ENCODE measurements at places on chromosomes 12 and 14.
A peak's percentile ranks its signal among the peaks of the same experiment; 100 is the strongest.

DNA sequence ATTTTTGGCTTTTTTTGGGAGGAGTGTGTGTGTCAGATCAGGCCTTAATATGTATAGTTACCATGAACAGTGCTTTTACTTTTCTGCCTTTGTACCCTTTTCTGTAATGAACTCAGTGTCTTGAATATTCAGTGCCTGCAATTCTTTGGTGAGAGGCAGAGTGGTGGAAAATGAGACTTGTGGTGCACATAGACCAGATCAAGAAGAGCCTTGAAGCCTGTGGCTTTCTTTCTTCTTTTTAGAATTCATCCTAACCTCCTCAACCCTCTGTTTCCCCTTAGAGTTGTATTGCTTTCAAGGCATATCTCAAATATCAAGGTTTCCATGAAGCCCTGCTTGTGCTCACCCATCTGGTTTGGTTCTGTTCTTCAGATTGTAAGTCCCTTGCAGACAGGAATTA lies 2.6 kb downstream of the YLPM1 start:
- DNase-seq = no peak

GRCh38 chr12:91144053-91144452 lies 32.8 kb upstream of the LUM start:
- no peak for DNase-seq

DNA sequence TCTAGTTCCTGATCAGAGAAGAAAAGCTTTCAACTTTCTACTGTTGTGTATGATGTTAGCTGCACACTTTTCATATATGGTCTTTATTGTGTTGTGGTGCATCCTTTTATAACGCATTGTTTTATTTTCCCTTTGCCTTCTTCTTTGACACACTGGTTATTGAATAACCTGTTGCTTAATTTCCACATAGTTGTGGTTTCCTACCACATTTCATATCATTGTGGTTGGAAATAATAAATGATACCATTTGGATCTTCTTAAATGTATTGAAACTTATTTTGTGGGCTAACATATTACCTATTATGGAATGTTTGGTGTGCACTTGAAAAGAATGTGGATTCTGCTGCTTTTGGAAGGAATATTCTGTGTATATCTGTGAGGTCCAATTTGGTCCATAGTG lies 64.9 kb downstream of the GPHN start:
- DNase-seq = no peak

- DNase-seq = no peak
Observed at GRCh38 chr12:123120452-123121166, 30.3 kb downstream of the PITPNM2 start.

GRCh38 chr12:117513353-117513752 lies 151.9 kb upstream of the NOS1 start:
- DNase-seq = no peak

GRCh38 chr12:94149781-94150239 lies 1.4 kb downstream of the PLXNC1 start:
- DNase-seq = peak; percentile 63

- DNase-seq = no peak
Observed at GRCh38 chr12:123671876-123672275, 963 bp downstream of the TCTN2 start.

- DNase-seq = no peak
Observed at GRCh38 chr14:29618323-29619067, 309.2 kb downstream of the PRKD1 start.

DNA sequence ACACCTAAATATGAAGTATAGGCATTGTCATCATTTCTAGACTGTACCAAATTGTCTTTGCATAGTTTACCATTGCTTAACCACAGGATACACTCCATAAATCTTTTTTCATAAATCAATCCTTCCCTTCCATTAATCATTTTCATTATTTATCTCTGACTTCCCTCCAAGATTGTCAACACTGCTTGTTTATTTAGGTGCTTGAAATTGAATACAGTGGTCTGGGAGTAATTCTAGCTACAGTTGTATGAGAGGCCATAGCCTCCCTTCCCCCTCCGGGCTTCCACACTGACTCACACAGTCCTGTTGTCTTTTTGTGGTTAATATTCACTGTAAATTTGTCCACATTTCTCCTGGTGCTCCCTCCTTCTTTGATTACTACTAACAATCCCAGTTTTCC lies 114.2 kb upstream of the ARID2 start:
- no peak for DNase-seq

- no peak for DNase-seq
Observed at GRCh38 chr12:6826125-6826733, 2.0 kb upstream of the P3H3 start.

- no peak for DNase-seq
Observed at GRCh38 chr14:56244138-56244789, 126.1 kb downstream of the PELI2 start.

- no peak for DNase-seq
Observed at GRCh38 chr14:59905188-59905587, 14.8 kb upstream of the LRRC9 start.

GRCh38 chr14:94021416-94022157 lies 4.6 kb upstream of the OTUB2 start:
- DNase-seq = no peak

GRCh38 chr12:123905319-123905925 lies 67.2 kb downstream of the CCDC92 start:
- DNase-seq = peak; percentile 80

- DNase-seq = no peak
Observed at GRCh38 chr14:104107101-104107581, 21.6 kb downstream of the ASPG start.

DNA sequence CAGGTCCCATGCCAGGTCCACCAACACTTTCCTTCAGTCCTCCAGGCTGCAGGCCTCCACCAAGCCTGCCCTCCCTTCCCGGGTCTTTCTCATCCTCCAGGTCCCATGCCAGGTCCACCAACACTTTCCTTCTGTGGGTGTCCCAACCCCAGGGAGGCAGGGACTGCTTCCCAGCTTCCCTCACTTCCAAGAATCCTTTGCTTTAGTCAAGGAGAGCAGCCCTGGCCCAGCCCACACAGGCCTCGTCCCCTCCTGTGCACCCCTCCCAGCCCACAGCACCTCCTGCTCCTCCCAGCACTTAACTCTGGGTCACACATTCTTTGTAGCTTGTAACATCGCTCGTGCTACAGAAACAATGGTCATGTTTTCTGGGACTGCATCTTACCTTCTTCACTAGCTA lies 72.9 kb downstream of the TESC start:
- DNase-seq = no peak
